NCI-H1694 treated with DMSO at 0.1 percent for 48 hours (cell line): ENCODE measurements at places on chromosomes 5 and 9.

- DNase-seq: peak; percentile 58
Observed at GRCh38 chr5:170267431-170268152, 30.0 kb downstream of the LCP2 start.

GRCh38 chr5:32482193-32482592 lies 37.7 kb upstream of the ZFR start:
- DNase-seq: no peak

GRCh38 chr5:10266839-10267238 lies 16.8 kb downstream of the CCT5 start:
- DNase-seq: no peak

- no peak for DNase-seq
Observed at GRCh38 chr5:133234273-133234672, 182.5 kb downstream of the HSPA4 start.

- DNase-seq: no peak
Observed at GRCh38 chr9:93329629-93330280, 121.7 kb upstream of the FAM120A start.

GRCh38 chr9:87840134-87840533 lies 42.5 kb upstream of the SPATA31E1 start:
- DNase-seq: no peak

DNA sequence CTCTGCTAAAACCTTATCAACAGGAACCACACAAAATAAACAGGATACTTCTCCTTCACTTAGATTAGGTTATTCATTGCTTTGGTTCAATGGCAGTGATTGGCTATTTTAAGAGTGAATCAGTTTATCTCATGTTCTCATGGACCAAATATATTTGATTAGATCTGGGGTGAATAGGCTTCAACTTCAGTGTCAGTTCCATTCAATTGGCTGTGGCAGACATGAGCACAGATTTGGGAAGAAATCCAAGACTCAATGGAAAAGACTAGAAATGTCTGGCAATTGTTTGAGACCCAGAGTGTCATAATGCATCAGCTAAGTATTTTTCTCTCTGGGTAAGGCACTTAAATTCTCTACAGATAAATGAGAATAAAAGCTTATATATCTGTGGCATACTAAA lies 37.1 kb downstream of the CDH18 start:
- DNase-seq: no peak

DNA sequence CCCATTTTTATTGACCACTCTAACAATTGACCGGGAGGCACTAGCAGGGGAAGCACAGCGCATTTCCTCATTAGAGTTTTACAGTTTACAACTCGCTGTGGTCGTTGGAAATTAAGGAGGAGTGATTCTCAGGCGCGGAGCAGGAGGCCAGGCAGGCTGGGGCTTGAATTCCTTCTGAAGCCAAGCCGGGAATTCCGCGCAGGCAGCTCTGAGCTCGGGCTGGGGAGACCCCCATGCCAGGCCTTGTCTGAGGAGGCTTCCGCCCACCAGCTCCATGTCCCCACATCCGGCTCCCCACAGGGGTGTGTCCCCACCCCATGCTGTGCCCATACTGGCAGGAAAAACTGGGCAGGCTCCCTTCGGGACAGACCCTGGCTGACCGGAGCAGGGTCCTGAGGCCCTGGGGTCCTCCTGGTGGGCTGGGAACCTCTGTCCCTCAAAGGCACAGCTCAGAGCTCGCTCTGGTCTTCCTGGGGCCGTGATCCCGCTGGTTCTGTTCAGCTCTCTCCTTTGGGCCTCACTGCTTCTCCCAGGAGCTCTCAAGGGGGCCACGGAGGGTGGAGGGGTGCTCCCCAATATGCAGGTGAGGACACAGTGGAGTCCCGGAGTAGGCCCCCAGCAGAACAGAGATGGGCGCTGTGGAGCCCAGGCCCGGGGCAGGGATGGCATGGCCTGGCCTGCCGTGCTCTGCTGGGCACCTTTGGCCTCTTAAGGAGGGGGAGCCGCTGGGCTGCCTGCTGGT lies 1.3 kb upstream of the NRARP start:
- DNase-seq: no peak

GRCh38 chr5:139760066-139761056 lies 35.2 kb upstream of the PSD2 start:
- DNase-seq: peak; percentile 16

- DNase-seq: no peak
Observed at GRCh38 chr5:17235731-17236330, 18.4 kb downstream of the BASP1 start.

DNA sequence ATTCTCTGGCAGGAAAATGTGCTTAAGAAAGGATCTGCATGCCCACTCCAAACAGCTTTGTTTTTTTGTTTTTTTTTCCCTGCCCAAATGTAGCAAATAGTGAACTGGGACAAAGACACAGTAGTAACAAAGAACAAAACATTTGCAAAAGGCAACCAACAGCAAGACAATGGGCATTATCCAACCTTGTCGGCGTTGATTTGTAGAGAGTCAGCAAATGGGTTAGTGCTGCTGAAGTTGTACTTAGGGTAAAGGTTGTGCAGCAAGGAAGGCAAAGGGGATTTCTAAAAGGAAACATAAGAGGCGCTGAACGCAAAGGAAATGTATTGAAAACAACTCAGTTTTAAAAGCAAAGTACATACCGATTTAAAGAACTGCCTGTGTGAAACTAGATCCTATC lies 136.2 kb downstream of the MPDZ start:
- no peak for DNase-seq

DNA sequence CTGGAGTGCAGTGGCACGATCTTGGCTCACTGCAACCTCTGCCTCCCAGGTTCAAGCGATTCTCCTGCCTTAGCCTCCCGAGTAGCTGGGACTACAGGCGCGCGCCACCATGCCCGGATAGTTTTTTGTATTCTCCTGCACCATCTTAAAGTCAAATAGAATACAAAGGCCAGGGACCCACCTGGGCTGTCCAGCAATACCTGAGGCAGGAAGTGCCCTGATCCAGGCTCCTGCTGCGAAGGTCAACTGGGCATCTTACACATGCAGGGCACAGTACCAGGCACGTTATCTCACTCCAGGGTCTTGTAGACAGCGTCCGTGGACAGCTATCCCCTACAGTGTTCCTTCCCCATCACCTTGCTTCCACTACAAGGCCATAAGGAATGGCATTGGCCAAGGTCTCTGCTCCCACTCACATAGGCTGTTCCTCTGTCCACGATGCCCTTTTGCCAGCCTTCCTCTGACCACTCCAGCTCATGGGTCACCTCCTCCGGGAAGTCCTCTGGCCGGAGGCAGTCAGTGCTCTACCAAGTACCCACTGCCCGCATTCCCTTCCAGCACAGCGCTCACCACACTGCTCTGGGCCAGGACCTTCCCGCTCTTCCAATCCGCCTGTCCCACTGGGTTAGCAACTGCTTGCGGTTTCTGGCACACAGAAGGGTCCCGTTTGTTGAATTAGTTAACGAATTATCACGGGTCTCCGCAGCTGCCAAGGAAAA lies 978 bp downstream of the P4HA2 start:
- no peak for DNase-seq

DNA sequence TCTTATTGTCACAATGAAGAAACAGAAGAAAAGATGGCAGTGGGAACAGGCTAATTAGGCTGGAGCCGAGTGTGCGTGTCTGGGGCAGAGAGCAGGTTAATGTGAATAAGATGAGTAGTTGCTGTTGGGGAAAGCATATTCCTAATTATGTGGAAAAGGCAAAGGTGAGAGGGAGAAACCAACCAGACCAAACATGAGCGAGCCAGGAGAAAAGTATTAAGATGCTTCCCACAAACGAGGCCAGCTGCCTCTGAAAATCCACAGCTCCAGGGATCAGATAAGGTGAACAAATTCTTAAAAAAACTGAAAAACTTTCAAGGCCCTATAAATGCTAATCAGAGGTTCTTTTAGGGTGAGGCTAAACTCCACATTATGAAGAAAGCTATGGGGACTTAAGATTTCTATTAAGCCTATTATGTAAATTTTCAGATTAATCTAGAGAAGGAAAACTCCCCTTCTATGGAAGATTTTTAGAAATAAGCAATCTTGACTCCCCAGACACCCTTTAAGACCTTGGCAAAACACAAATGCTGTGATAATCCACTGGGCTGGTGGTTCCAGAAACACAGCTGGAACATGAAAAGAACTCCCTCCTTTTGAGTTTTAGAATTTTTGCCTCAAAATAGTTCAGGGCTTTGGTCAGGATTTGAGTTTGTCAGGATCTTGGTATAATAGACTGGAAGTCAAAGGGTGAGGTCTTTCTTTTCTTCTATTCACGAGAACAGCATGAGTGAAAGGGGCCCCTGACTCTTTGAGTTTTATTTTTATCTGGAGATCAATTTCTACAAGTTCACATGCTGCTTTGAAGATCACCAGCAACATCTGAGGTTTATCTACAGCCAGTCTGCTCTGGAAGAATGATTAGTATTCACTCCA lies 238.1 kb downstream of the SPOCK1 start:
- no peak for DNase-seq

GRCh38 chr9:93613791-93614190 lies 37.4 kb downstream of the PHF2 start:
- DNase-seq: no peak

DNA sequence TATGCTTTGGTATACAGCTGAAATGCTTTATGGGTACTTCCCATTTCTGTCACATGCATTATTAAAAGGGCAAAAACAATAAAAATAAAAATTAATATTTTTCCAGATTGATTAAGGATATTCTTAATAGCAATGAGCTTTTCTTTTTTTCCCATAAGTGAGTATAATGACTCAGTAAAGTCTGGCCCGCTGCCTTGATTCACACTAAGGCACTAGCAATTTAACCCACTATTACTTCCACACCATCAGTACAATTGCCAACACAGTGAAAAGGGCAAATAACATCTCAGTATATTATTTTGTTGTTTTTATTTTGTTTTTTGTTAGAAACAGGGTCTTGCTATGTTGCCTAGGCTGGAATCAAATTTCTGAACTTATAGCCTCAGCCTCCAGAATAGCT lies 150.1 kb downstream of the RNF180 start:
- no peak for DNase-seq

- no peak for DNase-seq
Observed at GRCh38 chr5:159678657-159679392, 237.5 kb upstream of the ADRA1B start.

DNA sequence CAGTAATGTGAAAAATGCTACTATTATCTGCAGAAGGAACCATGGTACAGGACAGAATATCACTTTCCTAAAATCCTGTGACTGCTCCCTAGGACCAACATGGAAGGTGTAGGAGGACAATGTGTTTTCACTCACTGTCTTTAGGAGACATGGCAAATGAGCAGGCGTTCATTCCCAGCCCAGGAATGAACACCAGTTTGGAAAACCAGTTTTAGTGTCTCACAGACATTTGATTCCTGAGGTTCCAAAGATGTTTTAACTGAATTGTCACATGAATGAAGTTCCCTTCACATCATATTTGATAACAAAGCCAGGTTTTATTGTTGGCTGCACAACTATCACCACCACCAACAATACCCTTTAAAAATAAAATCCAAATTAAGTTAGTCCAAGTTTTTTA lies 178.2 kb downstream of the ENC1 start:
- DNase-seq: no peak

DNA sequence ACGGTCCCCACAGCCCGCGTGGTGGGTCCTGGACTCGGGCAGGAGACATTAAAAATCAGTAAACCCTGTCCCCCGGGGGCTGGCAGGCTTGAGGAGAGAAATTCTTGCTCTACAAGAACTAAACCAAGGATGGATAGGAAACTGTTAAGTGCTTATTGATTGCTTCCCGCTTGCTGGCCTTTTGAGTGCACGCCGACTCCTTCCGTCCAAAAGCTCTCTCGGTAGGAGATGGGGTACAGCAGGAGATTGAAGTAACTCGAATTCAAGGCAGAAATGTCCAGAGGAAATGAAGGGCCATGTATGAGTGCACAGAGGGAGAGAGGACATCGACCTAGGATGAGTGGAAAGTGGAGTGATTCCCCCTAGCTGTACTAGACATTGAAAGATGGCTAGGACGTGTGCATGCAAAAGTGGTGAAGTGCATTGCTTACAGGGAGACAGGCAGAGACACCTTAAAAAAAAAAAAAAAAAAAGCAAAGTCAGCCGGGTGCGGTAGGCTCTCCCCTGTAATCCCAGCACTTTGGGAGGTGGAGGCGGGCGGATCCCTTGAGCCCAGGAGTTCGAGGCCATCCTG lies 923 bp downstream of the RECK start:
- DNase-seq: no peak

GRCh38 chr9:6584881-6585597 lies 60.5 kb downstream of the GLDC start:
- DNase-seq: peak; percentile 41

DNA sequence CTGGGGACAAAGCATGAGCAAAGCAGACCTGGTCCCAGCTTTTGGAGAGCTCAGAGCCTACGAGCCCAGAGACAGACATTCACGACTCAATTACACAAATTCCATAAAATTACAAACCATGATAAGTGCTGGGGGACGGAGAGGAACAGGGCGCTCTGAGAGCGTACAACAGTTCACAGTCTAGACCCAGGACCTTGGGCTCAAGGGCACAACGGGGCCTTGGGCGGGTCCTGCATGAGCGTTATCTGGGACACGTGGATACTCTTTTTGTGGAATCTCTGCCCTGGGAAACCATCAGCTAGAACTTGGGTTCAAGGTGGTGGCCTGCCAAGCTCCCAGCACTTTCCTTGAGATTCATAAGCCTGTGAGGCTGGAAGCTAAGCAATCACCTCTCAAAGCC lies 9.4 kb upstream of the ANXA6 start:
- DNase-seq: no peak

- DNase-seq: no peak
Observed at GRCh38 chr5:55104036-55104772, 1.8 kb downstream of the GZMA start.

- DNase-seq: no peak
Observed at GRCh38 chr5:15064396-15064795, 192.8 kb upstream of the ANKH start.

DNA sequence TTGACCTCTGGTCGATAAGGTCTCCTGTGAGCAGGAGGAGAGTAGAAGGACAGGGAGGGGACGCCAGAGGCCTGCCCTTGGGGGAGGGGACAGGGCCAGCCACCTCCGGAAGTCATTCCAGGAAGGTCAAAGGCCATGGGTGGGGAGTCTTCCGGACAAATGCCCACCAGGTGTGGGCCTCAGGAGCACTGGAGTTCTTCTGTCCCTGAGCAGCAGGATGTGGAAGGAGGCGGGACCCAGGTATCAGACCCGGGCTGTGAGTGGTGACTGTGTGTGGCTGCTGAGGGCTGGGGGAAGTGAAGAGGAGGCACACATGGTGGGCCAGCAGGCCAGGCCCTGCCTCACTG lies 13.9 kb downstream of the FGF18 start:
- no peak for DNase-seq

- DNase-seq: no peak
Observed at GRCh38 chr5:108900668-108901067, 153.0 kb downstream of the FER start.
